H9 (cell line): ENCODE measurements at places on chromosomes 5 and 9.

DNA sequence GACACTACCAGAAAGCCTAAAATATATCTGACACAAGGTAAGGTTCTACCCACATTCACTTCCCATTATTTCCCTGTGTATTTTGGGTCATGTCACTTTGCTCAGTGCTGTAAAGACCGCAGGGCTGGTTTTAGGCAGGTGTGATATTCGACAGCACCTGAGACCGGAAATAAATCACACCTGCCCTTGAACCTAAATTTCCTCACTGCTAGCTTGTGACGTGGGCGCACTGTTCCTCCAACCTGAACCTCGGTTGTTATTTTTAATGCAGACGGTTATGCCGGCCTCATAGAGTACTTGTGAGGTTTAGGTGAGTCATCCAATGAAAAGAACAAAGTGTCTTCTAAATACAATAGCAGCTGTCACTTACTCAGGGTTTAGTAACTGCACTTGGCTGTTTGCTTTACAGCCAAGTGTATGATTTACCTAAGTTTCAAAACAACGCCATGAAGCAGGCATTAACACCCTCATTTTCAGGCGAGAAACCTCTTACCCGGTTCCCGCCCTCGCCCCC, 20.7 kb upstream of the ZNF782 start:
- no peak for DNase-seq

DNA sequence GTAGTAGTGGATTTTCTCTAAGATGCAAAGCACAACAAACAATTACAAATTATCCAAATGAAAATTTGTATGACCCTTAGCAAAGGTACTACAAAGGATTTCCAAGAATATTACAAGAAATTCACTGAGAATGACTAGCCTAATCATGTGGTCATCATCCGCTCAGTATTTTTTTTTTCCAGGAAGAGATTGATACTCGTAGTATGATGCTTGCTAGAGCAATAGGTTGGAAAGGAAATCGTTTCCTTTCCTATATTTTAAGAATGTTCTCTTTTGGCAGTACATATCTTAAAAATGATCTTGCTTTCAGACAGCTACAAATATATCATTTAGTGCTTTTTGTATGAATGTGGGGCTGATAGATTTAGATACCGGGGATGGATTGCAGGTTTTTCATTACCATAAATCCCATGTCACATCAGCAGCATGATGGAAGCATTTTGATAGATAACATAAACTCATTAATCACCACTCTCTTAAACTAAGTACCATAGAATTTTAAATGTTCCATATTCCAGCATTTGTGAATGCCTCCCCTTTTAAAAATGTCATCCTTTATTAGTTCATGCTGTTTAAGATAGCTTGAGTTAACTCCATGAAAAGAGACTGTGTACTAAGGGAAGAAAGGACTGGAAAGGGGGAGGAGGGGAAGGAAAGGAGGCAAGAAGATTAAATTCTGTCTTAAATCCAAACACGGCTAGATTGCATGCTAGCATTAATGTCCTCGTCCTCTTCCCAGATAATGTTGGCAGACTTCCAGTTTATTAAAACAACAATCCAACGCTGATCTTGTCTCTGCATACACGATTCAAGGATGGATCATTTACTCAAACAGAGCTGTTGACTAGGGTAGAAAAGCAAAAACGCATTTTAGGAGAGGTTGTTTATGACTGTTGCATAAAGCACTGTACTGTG, 311.7 kb upstream of the ZNF608 start:
- DNase-seq = no peak

- peak; percentile 43 for DNase-seq
Observed at GRCh38 chr5:75510836-75511434, 494 bp downstream of the CERT1 start.

GRCh38 chr9:12889402-12890106, 114.7 kb downstream of the LURAP1L start:
- DNase-seq = no peak

DNA sequence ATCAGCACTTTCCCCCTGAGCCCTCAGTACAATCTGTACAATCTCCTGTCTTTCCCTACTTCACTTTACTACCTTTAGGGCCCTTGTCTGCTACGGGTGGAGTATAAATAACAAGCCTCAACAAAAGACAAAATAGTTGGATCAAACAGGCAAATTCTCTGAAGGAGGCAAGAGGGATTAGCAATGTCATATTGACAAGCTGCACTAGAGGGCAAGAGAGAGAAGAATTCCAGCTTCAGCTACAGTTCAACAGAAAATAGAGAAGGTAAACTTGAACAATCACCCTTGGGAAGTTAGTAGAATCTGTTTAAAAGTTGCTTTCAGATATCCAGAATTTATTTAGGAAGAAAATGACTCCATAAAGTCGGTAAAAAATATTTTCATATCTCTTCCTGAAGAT, 68.4 kb upstream of the IZUMO3 start:
- no peak for DNase-seq

GRCh38 chr5:72110394-72111013, 3.2 kb downstream of the MAP1B start:
- DNase-seq = no peak

GRCh38 chr9:117487555-117488175, 72.8 kb upstream of the ASTN2 start:
- DNase-seq = peak; percentile 94

DNA sequence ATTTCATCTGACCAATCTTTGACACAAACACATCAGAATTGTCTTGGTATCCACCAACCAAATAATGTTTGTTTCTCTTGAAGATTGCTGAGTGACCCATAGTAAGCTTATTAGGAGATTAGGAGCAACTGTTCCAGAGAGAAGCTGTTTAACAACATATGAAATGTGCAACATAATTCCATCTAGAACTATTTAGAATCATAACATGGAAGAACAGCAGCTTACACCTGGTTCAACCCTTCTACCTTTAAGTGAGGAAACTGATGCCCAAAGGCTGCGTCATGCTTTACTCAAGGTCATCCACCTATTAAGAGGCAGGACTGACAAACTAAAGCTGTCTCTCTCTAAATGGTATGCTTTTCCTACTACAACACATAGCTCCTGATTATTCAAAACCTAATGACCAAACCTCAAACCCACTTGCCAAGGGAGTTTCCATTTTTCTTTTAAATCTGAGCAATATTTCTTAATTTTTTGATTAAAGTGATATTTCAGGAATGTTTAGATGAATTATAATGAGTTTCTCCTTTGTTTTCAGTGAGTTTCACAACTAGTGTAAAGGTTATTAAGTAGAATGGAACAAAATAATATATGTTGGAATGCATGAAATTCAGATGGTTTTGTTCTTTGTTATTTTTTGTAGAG, 545.9 kb downstream of the RAB3C start:
- DNase-seq = no peak

DNA sequence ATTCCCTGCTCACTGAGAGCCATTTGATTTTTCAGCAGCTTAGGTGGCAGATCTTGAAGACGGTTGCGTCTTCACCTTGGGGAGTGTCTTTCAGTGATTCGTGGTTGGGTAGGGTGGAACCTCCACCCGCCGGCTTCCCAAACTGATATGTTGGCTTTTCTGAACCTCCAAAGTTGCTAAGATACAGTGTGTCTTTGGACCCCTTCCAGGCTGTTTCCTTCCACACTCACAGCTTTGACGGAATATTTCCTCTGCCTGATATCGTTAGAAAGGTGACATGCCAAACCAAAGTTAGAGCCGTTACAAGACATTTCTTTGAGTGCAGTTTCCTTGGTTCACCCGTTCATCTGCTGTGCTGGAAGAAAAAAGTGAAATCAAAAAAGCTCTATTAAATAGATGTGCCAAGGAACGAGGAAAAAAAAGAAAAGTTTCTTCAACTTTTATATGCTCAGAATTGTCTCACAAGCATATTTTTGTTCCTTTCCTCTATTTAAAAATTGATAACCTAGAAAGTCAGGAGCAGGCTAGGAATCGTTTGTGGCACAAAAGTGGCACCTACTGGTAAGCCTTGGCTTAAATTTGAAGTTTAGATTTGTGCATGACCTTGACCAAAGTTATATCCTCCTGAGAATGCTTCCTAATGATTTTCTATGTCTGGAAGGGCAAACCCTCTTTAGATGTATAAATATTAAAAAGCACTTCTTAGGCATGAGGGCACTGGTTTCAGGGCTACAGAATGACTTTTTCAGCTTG, 270.7 kb upstream of the WWC1 start:
- DNase-seq = no peak

GRCh38 chr5:131218392-131218791, 45.5 kb upstream of the CDC42SE2 start:
- no peak for DNase-seq

DNA sequence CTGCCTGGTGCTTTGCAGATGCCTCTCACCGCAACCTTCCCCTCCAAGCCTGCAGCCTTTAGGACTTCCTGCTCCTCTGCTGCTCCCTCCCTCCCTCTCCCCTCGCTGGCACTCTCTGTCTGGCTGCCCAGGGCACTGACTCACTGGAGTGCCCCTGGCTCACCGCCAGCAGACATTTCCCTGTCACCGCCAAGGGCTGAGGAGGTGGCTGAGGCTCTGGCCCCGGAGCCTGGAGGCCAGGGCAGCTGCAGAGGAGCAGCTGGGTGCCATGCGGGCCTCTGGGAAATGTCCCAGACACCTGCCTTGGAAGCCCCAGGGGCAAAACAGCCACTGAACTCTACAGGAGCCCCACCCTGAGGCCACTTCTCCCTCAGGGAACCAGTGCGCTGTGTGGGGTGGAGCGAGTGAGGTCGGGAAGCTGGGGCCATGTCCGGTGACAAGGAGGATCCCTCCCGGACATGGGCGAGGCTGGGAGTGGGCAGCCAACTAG, 53.4 kb downstream of the TENT4A start:
- DNase-seq = no peak
